GM19239 (cell line): ENCODE measurements at places on chromosomes 2 and 18.

GRCh38 chr2:14418115-14418514 lies 214.4 kb upstream of the LRATD1 start:
- DNase-seq = no peak

DNA sequence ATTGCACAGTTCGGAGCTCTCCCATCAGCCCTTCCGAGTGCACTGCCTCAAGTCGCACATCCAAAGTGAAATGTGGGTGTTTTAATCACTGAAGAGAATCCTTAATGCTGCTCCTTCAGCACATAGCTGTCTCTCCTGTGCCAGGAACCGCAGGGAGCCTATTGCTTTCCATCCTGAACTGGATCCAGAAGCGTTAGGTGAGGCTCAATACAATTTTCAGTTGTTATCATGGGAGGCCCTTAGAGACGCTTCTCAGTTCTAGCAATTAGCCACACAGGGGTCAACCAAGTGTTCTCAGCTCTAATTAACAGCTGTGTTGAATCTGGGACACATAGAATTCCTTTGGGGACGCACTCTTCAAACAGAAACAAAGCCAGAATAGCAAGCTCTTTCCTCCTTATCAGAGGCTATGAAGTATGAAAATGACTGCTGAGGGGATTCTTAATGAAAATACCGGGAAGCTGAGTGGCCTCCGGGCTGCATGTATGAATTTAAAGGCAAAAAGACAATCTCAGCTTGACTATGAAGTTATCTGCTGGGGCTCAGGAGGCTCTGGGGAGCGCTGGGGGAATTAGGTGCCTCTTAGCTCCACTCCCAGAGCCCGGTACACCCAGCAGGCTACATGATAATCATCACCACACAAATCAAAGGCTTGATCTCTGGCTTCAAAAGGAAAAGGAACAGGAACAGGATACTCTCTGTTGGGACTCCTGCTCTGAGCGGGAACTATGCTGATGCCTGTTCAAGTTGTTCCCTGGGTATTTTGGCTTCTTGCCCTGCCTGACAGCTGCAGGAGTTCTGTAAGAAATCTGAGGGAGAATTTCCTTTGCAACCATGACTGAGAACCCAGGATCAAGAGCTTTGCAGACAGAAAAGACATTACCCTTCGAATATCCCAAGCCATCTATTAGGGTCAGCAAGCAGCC lies 55.4 kb upstream of the NCOA1 start:
- no peak for DNase-seq

DNA sequence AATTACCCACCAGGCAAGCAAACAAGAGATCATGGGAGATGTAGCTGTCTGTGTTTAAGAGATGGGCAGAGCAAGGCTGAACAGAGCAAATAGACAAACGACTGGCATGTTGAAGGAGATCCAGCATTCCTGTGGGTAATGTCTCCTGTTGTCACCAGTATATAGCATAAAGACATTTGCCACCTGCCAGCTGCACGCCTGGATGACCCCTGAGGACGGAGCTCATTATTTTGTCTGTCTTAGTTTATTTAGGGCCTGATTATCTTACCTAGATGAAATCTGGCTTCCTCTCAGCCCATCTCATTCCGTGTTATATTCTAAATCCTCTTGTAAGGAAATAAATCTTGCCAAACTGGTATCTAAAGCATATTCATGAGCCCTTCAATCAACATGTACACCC lies 510.3 kb upstream of the LINC00305 start:
- no peak for DNase-seq

DNA sequence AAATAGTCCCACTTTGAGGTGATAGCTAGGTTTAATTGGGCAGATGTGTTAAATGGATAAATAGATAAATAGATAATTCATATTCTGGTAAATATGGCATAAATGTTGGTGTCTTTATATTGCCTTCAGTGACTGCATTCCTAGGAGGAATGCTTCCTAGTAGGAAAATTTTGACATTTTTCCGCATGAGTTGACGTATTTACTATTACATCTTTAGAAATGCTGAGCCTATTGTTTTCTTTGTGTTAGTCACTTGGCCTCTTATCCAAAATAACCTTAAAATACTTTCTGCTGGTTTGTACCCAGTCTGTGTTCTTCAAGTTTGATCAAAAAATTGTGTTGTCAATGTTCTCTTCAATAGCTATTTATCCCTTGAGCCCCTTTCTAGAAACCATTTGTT lies 495.6 kb upstream of the ZEB2 start:
- no peak for DNase-seq

- DNase-seq = no peak
These were observed 146.6 kb downstream of the ZNF516 start for GRCh38 chr18:76348267-76349066.

- no peak for DNase-seq
These were observed 490.3 kb downstream of the ADCYAP1 start for GRCh38 chr18:1394966-1395365.

GRCh38 chr2:108921096-108922030 lies 67.7 kb downstream of the EDAR start:
- DNase-seq = no peak

DNA sequence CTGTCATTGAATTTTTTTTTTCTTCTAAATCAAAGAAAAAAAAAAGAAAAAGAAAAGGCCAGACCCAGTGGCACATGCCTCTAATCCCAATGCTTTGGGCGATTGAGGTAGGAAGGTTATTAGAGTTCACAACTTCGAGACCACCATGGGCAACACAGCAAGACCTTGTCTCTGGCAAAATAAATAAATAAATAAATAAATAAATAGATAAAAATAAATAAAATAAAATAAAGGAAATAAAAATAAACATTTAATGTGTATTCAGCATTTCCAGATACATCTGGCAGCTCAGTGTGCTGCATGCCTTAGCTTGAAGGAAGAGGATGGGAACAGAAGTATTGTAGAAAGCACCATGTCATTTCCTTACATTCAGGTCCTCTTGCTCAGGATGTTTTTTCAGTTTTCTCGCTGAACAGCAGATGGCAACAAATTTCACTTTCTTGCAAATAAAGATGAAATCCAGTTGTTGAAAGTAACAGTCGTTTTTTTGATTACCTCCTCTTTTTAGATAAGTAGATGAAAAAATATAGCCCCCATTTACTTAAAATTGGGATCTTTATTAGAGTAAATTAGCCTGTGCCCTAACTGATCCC lies 25.7 kb upstream of the FAM178B start:
- DNase-seq = no peak

- peak; percentile 56 for DNase-seq
These were observed 77.0 kb downstream of the PRKCE start for GRCh38 chr2:45728458-45728942.

- DNase-seq = no peak
These were observed 47.3 kb upstream of the FZD7 start for GRCh38 chr2:201986463-201986735.

DNA sequence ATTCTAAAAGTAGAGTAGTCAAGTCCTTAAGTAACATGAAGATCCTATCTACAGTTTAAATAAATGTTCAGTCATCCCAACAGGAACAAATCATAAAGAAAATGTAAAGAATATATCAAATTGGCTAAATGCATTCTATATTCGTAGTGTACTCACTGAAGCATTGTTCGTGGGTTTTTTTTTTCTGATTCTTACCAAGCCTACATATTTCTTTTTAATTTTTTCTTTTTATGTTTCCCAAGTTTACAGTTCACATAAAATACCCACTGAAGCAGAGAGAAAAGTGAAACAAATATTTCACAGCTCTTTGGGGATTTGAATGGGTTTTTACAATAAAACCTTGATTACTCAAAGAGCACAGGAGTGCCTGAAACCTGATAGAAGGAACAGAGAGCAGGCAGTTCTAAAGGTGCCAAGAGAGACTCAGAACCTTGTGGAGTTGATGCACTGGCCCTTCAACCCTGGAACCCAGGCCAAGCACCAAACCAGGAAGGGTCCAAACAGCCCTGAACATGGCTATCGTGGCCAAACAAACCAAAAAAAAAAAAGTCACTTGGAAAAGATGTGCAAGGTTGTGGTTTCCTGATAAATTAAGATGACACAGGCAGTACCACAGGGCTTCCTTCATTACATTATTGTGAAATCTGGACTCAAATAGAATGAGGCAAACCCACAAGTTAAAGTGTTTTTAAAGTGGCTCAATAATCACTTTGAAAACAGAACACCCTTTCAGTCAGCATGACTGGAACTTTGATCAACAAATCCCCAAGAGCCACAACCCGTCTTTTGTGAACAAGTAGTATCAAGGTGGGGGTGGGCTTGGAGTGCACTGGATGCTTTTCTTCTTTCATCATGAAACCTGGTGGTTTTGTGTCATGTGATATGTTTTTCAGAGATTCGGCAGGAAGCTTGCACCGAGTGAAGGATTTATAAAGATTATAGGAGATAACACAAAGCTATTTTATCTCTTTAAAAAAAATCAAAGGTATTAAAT lies 245.0 kb upstream of the FN1 start:
- no peak for DNase-seq

DNA sequence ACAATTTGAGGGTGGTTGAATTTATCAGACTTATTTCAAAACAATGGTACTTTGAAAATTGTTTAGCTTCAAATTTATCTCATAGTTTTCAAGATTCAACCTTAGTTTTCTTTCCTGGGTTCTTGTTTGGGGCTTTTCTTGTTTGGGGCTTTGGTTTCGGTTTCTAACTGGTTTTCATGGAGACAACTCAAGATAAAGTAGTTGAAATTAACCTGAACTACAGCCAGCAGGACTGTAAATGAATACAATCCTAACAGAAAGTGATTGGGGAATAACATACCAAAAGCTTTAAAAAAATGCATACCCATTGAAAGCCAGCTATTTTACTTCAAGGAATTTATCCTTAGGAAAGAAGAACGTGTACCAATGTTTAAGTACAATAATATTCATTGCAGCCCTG lies 133.5 kb upstream of the SLC14A2 start:
- no peak for DNase-seq

GRCh38 chr2:111116843-111117597 lies 3.7 kb upstream of the BCL2L11 start:
- no peak for DNase-seq

- DNase-seq = no peak
These were observed 206.7 kb downstream of the SH3RF3 start for GRCh38 chr2:109335631-109336176.

DNA sequence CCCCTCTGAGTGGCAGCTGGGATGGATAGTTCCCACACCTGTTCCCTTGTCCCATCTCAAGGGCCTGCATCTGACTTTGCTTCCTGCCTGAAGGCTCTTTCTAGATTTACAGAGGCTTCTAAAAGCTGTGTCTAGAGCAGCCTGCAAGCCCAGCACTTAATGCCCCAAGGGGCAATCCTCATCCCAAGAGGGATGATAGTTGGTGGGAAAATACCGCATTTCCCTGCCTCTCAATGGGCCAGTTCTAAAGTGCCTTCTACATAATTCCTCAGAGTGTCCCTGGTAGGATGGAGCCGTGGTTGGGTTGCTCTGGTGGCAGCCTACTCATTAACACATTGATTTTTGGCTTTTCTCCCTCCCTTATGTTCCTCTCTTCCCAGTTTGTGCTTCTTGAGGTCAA lies 29.5 kb downstream of the LAMA3 start:
- DNase-seq = no peak

- DNase-seq = no peak
These were observed 69.5 kb upstream of the TLK1 start for GRCh38 chr2:171230176-171230575.

DNA sequence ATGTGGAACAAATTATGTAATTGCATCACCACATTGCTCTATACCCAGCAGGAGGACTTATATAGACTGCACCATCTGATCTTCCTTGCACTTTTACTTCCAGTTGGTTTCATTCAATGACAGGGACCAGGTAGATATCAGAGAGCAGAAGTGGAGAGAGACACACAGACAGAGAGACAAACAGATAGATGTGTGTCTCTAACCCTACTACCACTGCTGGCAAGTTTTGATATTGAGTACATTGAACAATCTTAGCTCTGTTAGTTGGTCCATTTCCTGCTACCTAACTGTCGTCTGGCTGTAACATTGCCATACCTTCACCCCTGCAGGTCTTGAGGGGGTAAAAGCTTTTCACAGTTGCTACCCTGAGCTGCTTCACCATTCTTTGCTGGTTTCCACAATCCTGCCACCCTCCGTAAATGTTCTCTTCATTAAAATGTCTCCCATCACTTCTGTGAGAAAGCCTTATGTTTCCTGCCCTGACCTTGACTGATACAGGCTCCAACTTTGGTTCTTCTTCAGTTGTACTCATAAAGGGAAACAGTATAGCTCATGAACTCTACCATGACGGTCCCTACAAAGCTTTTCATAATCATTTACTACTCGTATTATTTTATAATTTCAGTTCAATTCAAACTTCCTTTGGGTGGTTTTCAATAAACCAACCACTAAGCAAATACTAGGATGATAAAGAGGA lies 62.3 kb upstream of the ITGA4 start:
- DNase-seq = no peak

- no peak for DNase-seq
These were observed 510.5 kb upstream of the TNP1 start for GRCh38 chr2:217370391-217370790.

GRCh38 chr2:33069894-33070651 lies 123.3 kb downstream of the LTBP1 start:
- DNase-seq = no peak

DNA sequence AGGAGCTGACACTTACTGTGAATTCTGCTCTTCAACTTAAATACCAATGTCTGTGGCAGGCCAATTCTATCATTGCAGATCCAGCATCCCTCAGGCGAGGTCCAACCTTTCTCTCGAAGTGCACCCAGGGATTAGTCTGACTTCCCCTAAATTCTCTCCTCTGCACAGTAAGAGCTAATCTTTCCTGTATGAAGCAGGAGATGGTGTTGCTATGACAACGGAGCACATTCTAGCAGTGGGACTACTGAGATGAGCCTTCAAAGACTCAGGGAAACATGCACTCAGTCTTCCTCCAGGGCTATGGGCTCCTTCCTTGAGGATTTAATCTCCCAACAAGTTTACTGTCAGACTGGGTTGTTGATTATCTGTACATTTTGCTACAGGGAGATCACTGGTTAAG lies 176.3 kb downstream of the NOL4 start:
- no peak for DNase-seq

GRCh38 chr2:219000569-219000960 lies 7.3 kb upstream of the CRYBA2 start:
- DNase-seq = no peak

- DNase-seq = no peak
These were observed 381.7 kb downstream of the NUP35 start for GRCh38 chr2:183505911-183506310.

DNA sequence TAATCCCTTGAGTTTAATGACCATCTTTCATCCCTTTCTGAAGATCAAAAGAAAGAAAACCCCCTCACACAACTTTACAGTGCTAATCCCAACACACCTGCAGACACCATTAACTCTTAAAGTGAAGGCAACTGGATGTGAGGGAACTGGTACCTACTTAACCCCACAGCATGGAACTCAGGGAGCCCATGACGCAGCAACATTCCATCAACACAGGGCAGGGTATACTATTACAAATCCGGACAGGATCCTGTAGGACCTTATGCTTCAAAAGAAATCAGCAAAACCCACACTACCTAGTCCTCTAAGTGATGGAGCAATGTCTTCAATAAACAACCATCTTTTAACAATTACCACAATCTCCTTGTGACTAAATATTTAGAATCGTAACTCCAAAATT lies 78.6 kb downstream of the FARSB start:
- no peak for DNase-seq

- no peak for DNase-seq
These were observed 130.9 kb upstream of the CAVIN2 start for GRCh38 chr2:191977754-191978153.
